ENCODE measurements at places on chromosomes 12 and 14.

DNA sequence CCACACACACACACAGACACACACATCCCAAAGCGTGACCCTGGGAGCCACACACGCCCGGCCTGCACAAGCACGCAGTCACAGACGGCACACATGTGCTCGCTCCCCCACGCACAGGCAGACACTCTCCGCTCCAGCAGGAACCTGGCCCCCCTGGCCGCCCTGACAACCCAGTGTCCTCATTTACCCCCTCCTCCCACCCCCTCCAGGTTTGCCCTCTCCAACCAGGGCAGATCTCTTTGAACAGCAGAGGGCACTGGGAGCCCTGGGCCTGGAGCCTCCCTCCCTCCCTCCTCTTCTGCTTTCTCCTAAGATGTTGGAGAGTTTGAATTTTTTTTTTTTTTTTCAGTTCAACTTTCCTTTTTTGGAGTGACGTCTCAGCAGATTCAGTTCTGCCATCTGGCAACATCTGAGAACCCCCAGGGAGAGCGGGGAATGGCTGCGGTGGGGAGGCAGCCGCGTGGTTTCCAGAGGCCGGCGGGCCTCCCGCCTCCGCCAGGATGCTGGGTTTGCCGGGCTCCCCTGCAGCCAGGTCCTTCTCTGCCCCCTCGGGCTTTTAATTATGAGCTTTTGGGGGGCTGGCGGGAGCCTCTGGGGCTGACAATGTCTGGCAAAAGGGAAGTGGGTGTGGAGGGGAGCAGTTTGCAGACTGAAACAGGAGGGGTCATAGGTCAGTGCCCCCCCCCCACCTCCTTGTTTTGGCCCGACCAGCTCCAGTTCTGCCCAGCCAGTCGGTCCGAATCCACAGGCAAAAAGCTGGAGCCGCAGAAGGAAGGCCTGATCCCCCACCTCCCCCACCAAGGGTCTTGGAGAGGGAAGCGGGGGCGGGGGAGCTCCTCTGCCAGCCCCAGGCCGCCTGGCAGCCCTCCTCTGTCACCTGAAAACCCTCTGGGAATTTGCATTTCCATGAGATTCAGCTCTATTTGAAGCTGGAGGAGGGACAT lies 1.3 kb upstream of the NCOR2 start:
- DNase-seq: peak; percentile 89

GRCh38 chr14:96681829-96682228 lies 115.4 kb upstream of the VRK1 start:
- DNase-seq: no peak

GRCh38 chr12:88580051-88580871 lies at the start of gene KITLG:
KITLG (minus strand) TSS chr12:88580471; CDS start chr12:88580278, 193 bp downstream.
- DNase-seq: peak; percentile 87

DNA sequence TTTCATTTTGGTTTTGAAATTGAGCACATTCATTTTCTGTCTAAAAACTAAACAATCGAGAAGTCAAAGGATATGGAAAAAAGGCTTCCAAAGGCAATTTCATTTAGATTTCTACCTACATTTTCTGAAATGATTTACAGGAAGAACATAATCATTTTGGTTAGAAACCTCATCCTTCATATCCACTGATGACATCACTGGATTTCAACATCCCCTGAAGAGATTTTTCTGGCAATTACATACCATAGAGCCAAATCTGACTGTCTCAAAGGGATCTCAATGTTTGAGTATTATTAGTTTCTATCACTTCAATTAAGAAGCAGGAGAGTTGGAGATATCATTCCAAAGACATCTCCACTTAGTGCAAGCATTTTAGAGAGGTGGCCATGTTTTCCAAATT lies 137.8 kb downstream of the TTC7B start:
- no peak for DNase-seq

- DNase-seq: no peak
Observed at GRCh38 chr14:102221026-102221425, 81.3 kb downstream of the WDR20 start.

GRCh38 chr12:115569345-115570068 lies 708.0 kb downstream of the MED13L start:
- no peak for DNase-seq

DNA sequence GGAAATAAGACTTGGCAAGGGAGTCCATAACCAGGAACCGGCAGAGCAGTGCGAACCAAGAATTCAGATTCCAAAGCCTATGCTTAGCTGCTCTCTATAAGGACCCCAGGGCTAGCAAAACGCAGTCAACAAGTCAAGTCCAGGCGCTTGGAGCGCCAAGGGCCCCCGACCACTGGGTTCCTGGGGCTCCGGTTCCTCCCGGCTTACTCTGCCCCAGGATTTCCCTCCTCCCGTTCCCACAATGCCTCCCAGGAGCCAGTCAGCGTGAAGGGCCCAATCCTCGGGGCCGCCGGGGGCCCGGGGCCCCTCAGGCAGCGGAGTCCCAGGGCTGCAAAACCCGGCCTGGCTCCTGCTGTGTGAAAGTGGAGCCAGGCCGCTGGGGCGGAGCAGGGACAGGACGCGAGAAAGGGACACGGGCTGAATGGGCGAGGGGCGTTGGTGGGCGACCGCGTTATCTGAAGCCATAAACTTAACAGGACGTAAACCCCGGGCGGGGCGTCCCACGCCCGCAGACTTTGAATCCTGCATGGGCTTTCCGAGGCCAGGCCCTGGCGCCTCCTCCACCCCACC lies 1.5 kb downstream of the KRT8 start:
- DNase-seq: peak; percentile 82

- no peak for DNase-seq
Observed at GRCh38 chr12:46702581-46703344, 123.0 kb downstream of the SLC38A4 start.

DNA sequence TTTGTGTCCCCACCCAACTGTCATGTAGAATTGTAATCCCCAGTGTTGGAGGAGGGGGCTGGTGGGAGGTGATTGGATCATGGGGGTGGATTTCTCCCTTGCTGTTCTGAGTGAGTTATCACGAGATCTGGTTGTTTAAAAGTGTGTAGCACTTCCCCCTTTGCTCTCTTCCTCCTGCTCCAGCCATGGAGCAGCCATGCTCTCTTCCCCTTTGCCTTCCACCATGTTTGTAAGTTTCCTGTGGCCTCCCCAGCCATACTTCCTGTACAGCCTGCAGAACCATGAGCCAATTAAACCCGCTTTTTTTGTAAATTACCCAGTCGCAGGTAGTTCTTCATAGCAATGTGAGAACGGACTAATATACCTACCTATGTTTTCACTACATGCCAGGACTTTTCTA lies 2.6 kb upstream of the POC1B start:
- no peak for DNase-seq

DNA sequence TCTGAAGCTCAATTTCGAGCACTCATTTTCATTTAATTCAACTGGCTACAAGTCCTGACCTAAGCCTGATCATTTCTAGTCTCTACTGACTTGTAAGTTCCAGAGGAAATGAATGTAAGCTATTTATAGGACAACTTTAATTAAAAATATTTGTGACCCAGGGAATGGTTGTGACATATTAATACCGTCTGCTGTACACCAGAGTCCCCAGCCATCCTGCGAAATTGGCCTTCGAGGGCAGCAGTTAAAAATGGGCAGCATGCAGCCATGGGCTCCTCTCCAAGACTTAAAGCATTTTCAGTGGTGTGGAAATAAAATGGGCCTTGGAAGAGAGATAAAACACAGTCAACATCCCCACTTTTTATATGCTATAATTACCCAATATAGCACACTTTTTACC lies 30.7 kb upstream of the OVCH1 start:
- no peak for DNase-seq

- no peak for DNase-seq
Observed at GRCh38 chr12:132874175-132874574, 13.2 kb downstream of the CHFR start.

- no peak for DNase-seq
Observed at GRCh38 chr14:34971381-34971780, 11.4 kb upstream of the SRP54 start.

DNA sequence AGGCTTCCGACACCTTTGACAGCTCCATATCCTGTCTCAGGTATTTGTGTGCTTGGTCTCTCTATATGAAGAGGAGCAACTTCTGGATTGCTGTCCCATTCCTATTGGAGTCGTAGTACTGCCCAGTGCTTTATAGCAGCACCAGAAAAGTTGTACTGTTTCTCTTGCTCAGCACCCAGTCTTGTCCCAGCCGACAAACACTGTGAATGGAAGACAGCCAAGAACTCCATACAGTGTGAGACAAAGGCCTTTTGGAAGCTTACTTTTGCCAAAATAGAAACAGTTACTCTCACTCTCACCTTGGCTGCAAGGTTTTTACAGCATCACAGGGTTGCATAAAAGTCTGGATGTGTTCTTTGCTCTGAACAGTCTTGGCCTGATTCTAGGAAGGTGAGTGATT lies 105.3 kb downstream of the TGFB3 start:
- no peak for DNase-seq

DNA sequence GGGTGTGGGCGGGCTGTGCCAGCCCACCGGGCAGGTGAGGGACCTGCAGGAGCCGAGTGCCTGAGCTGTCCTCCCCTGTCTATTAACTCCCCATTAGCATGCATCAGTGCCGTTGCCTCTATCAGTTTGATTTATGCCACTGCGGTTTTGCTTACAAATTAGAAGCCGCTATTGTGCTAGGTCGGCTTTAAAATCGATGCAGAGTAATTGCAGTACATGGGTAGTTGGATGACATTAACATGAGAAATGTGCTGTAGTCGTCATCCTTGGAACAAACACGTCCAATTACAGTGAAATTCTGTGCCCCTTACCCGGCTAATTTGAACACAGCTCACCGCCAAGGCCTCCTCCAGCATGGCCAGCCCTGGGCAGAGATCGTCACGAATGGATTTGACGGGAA lies 145.8 kb downstream of the TSPAN9 start:
- no peak for DNase-seq

- DNase-seq: no peak
Observed at GRCh38 chr12:3119756-3120601, 42.8 kb downstream of the TSPAN9 start.

DNA sequence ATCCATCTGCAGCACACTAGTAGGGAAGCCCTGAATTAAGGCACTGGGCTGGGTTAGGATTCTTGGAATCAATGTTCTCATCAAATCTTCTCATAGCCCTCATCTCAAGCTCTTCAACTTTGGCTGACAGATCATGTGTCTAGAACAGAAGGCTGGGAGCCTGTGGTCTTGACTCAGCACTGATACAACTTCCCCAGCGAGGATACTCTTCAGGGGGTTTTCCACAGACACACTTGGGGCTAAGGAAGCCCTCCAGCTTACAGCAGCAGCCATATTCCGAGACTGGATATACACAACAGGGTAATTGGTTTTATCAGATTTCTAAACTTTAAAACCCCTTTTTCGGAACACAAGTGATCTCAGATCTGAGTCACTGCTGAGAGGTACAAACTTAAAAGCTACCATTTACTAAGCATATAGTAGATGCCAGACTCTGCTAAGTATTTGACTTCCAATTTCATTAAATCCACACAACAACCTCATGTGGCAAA lies 3.5 kb downstream of the FMNL3 start:
- no peak for DNase-seq

GRCh38 chr12:130504110-130504839 lies 166.6 kb downstream of the PIWIL1 start:
- DNase-seq: no peak

DNA sequence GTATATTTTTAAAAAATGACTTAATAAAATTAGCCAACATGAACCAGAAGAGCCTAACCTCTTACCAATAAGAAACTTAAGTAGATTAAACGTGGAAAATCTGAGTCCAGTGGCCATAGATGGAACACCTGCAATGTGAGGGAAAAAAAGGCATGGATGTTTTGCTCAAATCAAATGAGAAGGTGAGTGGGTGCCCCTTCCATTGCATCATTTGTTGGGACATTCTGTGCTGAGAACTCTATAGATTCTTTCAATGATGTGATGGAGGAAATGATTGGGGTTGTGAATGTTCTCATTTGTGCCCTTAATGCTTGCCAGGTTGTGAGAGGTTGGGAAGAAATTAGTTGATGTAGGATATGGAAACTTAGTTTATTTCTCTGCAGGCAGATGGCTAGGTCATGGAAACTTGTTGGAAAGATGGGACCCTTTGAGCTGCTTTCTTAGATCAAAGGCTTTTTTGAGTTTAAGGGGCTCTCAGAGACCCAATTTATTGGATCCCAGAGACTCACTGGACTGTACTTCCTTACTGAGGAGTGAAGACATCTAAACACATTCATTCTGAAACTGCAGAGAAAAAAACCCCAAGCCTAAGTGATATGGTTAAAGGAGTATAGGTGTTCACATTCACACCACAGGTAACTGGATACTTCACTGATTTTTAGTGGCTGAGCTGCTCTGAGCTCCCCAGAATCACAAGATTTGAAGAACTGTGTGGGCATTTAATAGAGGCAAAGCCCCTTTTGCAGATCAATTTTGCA lies 95.9 kb downstream of the DACT1 start:
- DNase-seq: no peak

DNA sequence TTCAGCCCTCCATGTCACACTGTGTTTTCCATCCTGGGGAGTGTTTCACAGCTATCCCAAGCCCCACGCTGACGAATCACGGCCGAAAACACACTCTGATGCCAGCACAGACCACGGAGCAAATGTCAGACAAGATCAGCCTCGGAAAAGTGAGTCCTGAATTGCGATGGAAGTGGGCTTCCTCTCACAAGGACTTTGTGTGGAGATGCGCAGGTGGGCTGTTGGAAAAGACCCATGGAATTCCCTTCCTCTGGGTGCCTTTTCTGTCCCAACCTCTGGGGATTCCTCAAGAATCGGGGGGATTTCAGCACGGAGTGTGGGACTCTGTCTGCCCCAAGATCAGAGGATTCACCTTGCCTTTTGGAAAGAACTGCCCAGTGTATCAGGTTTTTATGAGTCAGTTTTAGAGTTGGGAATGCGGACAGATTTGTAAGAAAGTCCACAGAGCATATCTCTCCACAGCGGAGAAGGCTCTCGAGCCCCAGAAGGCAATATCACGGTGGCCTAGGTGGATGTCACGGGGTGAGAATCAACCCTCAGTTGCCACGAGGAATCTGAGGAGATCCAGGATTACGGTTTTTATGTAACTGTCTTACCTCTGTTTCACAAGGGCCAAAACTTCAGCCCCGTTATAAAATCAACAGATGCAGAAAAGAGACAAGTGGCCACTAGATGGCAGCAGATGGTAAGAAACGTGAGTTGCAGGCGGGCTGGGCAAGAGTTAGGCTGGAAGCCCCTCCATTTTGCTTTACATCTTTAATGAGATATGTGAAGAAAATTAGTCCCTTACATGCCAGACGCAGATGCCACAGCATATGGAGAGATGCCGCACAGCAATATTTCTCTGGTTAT lies 201.9 kb downstream of the DAD1 start:
- peak; percentile 78 for DNase-seq

Data from left hindlimb (tissue), 1 donor.